HepG2 (cell line): ENCODE measurements at places on chromosomes 2 and 18.

DNA sequence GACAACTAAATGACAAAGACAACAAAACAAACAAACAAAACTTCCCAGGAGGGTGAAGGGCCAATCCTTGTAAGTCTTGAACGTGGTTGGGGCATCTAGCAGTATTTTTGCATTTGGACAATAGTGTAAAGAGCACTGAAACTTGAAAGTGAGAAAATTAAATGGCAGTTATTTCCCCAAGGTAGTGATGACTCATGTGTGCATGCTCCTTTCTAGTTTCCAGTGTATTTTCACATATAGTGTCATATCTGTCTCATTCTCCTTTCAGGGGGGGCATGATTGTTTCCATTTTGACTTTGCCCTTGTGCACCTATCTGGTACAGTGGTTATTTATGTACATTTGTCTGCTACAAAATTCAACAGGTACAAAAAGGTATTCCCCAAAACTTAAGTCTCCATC is 39.5 kb downstream of the CERS6 start:
- DNase-seq: no peak

GRCh38 chr2:18912225-18912888 is 323.0 kb upstream of the NT5C1B start:
- DNase-seq: peak; percentile 40

DNA sequence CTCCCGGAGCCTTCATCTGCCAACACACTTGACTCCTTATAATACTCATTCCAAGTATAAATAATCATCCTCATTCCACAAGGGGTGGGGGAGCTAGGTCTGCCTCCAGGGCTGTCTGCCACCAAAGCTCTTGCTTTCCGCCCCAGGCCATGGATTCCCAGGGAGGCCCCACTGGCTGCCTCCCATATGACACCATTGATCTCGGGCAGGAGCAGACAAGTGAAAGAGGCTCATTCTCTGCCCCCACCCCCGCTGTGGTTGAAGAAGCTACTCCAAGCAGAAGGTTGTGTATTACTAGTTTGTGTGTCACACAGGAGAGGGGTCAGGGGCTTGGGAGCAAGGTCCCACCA is 99.5 kb downstream of the MRO start:
- no peak for DNase-seq

DNA sequence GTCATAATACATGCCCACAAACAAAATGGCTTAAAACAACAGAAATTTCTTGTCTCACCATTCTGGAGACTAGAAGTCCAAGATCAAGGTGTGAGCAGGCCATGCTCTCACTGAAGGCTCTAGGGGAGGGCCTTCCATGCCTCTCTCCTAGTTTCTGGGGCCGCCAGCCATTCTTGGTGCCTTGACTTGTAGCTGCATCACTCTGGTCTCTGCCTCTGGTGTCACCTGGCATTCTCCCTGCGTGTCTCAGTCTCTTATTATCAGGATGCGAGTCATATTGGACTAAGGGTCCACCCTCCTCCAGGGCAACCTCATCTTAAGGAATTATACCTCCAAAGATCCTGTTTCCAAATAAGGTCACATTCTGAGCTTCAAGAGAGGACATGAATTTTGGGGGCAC is 76.1 kb downstream of the KCNF1 start:
- DNase-seq: no peak

DNA sequence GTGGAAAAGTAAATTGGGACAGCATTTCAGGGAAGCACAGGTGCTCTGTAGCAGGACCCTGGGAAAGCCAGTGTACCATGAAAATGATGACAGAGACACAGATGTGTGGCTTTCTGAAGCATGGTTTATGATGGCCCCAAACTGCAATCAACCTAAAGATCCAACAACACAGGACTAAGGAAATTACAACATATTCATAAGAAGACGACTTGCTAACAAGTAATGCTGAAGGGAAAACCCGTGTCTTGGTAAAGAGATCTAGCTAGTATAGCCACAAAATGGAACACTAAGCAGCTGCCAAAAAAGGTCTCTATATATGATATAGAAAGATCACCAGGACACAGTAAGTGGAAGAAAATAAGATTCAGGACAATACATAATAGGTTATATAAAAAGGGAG is 53.2 kb downstream of the UXS1 start:
- no peak for DNase-seq
